Activated naive CD8-positive, alpha-beta T cell treated with anti-CD3 and anti-CD28 coated beads, Interleukin-2, amount 50 U/mL, for 24 hours (primary cell): ENCODE measurements at places on chromosomes 7 and 10.

DNA sequence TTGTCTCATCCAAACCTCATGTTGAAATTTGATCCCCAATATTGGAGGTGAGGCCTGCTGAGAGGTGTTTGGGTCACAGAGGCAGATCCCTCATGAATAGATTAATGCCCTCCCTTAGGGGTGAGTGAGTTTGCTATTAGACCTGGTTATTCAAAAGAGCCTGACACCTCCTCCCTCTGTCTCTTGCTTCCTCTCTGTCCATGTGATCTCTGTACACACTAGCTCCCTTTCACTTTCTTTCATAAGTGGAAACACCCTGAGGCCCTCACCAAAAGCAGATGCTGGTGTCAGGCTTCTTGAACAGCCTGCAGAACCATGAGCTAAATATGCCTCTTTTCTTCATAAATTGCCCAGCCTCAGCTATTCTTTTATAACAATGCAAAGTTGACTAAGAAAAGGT is 447.1 kb downstream of the MDFIC start:
- no peak for DNase-seq
- no peaks in the 10 kb centered on the region for H3K27me3 ChIP-seq
- H3K27ac ChIP-seq = no peak overlapping the region
- H3K36me3 ChIP-seq = no peaks in the 10 kb centered on the region

DNA sequence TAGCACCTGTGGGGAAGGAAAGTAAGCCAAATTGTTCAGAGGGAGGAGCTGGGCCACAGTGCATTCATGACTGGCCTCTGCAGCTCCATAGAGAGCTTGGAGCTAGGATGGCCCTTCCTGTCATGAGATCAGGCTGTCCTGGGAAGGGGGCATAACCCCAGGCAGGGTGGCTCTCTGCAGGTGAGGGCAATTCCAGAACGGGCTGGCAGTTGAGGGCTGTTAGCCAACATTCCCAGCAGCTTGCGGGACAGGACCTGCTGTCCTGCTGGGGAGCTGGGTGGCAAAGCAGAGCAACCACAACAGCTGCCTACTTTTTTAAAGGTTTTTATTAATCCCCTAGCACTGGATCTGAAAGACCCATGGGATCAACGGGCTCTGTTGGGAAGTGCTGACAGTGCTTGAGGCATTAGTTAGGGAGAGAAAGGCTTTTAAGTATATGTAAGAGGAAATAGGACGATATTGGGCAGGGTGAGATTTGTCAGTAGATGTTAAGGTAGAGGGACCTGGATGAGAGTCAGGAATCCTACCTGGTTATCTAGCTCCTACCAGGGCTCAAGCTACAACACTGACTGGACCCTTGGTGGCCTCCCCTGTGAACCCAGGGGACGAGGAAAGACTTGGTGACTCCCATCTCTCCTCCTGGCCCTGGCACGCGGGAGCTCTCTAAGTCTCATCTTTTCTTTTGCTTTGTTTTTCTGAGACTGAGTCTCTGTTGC is 77.8 kb downstream of the NAMPT start:
- no peaks in the 10 kb centered on the region for H3K36me3 ChIP-seq
- peaks cover 26% of the 10 kb centered on the region for H3K27me3 ChIP-seq
- no peak for DNase-seq
- H3K4me3 ChIP-seq = no peak overlapping the region
- no peak overlapping the region for H3K27ac ChIP-seq

GRCh38 chr7:79096361-79096805 is 357.1 kb downstream of the MAGI2 start:
- H3K4me1 ChIP-seq = no peaks in the 10 kb centered on the region
- DNase-seq = no peak
- H3K27ac ChIP-seq = no peak overlapping the region
- no peak overlapping the region for H3K4me3 ChIP-seq

GRCh38 chr7:51346126-51346525 is 29.5 kb upstream of the COBL start:
- H3K4me3 ChIP-seq = no peak overlapping the region
- H3K36me3 ChIP-seq = no peaks in the 10 kb centered on the region
- H3K27me3 ChIP-seq = no peaks in the 10 kb centered on the region
- DNase-seq = no peak
- no peaks in the 10 kb centered on the region for H3K4me1 ChIP-seq
- no peak overlapping the region for H3K27ac ChIP-seq

DNA sequence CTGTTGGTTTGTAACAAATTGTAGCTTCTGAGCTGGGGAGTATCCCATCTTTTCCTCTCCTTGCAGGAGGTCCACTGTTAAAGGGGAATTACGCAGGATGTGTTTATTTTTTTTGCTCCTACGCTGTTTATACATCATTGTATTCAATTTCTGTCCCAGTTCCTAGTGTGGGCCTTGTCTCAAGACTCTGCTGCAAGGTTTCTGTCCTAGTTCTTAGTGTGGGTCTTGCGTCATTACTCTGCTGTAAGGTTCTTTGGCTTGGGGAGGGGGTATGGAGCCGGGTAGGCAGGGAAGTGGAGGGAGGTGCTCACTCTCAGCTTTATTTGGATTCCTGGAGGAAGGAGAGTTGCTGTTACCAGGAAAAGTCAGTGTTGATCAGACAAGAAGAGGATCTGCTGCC is 64.0 kb upstream of the TRIM8 start:
- no peaks in the 10 kb centered on the region for H3K27me3 ChIP-seq
- no peak for DNase-seq
- no peak overlapping the region for H3K27ac ChIP-seq

- no peak overlapping the region for H3K4me3 ChIP-seq
- H3K4me1 ChIP-seq = peaks cover 64% of the 10 kb centered on the region
- no peaks in the 10 kb centered on the region for H3K27me3 ChIP-seq
Measured at GRCh38 chr10:79142064-79142491, 73.3 kb downstream of the ZMIZ1 start.

GRCh38 chr7:7869036-7869435 is 99.6 kb upstream of the GLCCI1 start:
- DNase-seq = no peak
- peaks cover 2% of the 10 kb centered on the region for H3K4me1 ChIP-seq
- H3K36me3 ChIP-seq = peaks cover 9% of the 10 kb centered on the region

- H3K27me3 ChIP-seq = no peaks in the 10 kb centered on the region
- H3K27ac ChIP-seq = no peak overlapping the region
- H3K36me3 ChIP-seq = no peaks in the 10 kb centered on the region
- H3K4me3 ChIP-seq = no peak overlapping the region
- H3K4me1 ChIP-seq = no peaks in the 10 kb centered on the region
- DNase-seq = no peak
Measured at GRCh38 chr10:59311025-59311424, 51.3 kb downstream of the FAM13C start.

- peaks cover 49% of the 10 kb centered on the region for H3K36me3 ChIP-seq
- H3K4me3 ChIP-seq = no peak overlapping the region
- no peak for DNase-seq
Measured at GRCh38 chr10:96548589-96548988, 34.9 kb upstream of the TLL2 start.

- no peaks in the 10 kb centered on the region for H3K4me1 ChIP-seq
- H3K4me3 ChIP-seq = no peak overlapping the region
- H3K27me3 ChIP-seq = peaks cover 4% of the 10 kb centered on the region
- no peaks in the 10 kb centered on the region for H3K36me3 ChIP-seq
- H3K27ac ChIP-seq = no peak overlapping the region
- DNase-seq = no peak
Measured at GRCh38 chr7:106964466-106964865, 80.0 kb upstream of the PRKAR2B start.

DNA sequence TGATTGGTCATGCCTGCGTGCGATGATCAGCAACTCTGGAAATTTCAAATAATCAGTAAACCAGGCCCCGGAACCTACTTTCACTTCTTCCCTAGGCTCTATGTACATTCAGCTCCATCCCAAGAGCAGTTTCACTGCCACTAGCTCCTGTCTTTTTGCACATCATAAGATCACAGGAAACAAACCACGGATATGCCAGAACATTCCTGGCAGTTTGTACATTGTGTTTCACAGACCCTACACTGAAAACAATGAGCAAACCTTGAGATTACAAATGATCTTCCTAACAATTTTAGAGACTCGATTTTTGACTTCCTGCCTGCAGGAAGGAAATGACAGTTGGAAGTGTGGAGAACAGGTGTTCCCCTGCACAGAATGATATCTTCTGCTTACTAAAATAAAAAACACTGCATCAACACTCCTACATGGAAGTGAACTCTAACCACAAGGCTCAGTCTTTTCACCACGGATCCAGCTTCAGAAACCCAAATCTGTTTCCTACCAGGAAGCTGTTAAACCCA is 7.6 kb upstream of the TMEM236 start:
- H3K27me3 ChIP-seq = no peaks in the 10 kb centered on the region
- no peak for DNase-seq
- no peaks in the 10 kb centered on the region for H3K4me1 ChIP-seq

GRCh38 chr10:129416956-129417765 is 49.9 kb upstream of the MGMT start:
- H3K4me3 ChIP-seq = no peak overlapping the region
- no peak for DNase-seq
- no peaks in the 10 kb centered on the region for H3K4me1 ChIP-seq
- no peak overlapping the region for H3K27ac ChIP-seq
- H3K27me3 ChIP-seq = peaks cover 3% of the 10 kb centered on the region

DNA sequence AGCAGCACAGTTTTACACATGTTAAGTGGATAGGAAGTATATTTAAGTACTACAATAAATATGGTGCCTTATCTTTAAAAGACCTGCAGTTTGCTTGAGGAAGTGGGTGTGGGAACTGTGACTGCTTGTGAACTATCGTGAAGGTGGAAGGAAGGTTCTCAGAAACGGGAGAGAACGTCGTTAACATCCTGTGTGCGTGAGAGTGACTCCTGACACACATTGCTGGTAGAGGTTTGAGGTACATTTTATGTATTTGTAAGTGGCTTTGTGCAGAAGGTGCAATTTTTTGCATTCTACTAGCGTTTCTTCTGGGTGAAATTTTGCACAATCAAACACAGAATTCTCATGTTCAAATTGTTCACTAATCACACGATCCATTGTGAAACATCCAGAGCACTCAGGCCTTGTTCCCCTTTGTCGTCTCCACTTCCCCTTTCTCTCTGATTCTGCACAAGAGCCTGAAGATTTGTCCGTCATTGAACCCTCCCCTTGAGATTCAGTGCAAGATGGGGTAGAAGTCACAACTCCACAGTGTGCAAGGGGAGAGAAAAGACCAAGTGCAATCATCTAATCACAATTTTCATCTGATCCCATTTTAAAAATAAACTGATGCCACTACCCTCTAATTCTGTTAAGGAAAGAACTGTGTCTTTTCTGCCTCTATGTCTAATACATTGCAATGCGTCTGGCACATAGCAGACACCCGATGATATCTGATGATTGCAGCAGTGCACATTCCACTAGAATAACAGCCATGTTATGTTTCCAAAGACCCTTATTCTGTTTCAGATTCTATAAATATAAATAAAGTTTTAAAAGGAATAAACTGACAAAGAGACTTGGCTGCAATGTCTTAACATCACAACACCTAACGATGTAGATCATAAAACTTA is 279.9 kb downstream of the NEBL start:
- no peaks in the 10 kb centered on the region for H3K27me3 ChIP-seq
- no peak overlapping the region for H3K4me3 ChIP-seq
- no peak overlapping the region for H3K27ac ChIP-seq
- peaks cover 5% of the 10 kb centered on the region for H3K4me1 ChIP-seq
- H3K36me3 ChIP-seq = no peaks in the 10 kb centered on the region
